CD8-positive, alpha-beta T cell (primary cell): ENCODE measurements at places on chromosomes 7 and 10. TPM values are rescaled to one million over a fixed set of nuclear protein-coding genes. Genes with fewer than 3 reads are reported as not detected.

TMEM26 gene
- total RNA-seq: not detected

GRCh38 chr7:75033064-75033463, 40.5 kb downstream of the RCC1L start:
- no peak for DNase-seq

GRCh38 chr7:5116359-5116758, 70.7 kb downstream of the RBAK start:
- no peak for DNase-seq

- no peak for DNase-seq
Measured at GRCh38 chr7:23336799-23337283, 37.7 kb downstream of the MALSU1 start.

TUBAL3 gene
- total RNA-seq: not detected

GRCh38 chr10:57696641-57697040, 571.1 kb downstream of the IPMK start:
- no peak for DNase-seq

- no peak for DNase-seq
Measured at GRCh38 chr7:30896036-30896435, 15.6 kb upstream of the AQP1 start.

DNA sequence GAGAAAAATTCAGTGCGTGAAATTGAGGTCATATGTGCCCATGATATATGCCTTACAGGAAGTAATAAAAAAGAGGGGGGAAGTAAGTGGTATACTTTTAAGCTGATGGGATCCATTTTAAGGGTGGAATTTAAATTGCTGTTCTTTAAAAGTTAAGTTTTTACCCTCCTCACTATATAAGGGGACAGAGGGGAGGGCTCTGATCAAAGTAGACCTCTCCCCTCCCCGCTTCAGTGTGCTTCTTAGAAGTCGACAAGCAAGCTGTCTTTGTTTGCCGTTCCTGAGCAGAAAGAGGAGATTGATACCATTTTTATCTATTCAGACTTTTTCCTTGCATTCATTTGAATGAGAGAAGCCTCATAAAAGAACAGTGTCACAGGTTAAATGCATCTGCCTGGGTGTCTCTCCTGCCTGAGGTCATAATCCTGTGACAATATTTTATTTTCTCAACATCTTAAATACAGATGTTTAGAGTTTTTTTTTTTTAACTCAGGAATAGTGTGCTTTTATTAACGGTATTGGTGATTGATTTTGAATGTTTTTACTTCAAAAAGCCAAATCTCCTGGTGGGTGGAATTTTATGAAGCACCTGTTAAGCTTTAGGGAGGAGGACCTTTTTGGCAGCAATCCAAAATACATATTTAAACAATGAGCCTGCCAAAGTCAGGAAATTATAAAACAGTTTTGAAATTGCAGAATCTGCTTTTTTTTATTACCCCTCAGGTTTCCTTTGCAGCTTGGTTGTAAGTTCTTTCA, 141.7 kb downstream of the KAT6B start:
- DNase-seq: no peak

DNA sequence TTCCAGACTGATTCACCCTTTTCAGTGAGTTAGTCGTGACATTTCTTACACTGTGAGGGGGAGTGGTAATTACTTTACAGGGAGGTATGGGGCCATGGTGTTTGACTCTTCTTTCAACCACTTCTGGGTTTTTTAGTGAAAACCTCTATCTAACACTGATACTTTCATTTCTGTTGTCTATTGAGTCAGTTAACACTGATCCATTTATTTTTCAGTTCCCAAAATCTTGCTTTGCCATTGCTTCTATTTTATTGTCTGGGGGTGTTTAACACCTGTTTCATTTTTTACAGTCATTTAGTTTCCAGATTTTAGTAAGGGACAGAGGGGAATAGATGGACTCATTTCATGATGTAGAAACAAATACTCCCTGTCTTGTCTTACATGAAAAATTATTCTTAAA, 61.5 kb downstream of the HELLS start:
- no peak for DNase-seq

LCOR gene
- total RNA-seq: 57.9 TPM

GRCh38 chr10:91887272-91888076, 21.8 kb downstream of the FGFBP3 start:
- peak; percentile 60 for DNase-seq

ANKRD61 gene
- total RNA-seq: not detected

DNA sequence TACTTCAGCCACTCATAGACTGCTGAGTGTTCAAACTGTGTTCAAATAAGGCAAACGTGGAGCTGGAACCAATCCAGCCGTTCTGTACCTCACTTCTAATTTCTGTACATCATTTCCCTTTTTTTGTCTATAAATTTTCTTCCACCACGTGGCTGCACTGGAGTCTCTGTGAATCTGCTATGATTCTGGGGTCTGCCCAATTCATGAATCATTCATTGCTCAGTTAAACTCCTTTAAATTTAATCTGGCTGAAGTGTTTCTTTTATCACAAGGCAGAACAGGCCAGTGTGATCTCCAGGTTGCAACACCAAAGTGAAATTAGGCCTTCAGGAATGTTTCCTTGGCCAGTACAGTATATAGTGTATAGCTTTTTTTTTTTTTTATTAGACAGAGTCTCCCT, 53.5 kb downstream of the DNAJC12 start:
- no peak for DNase-seq

GRCh38 chr10:128463991-128464760, 338.0 kb upstream of the MKI67 start:
- DNase-seq: no peak

DNA sequence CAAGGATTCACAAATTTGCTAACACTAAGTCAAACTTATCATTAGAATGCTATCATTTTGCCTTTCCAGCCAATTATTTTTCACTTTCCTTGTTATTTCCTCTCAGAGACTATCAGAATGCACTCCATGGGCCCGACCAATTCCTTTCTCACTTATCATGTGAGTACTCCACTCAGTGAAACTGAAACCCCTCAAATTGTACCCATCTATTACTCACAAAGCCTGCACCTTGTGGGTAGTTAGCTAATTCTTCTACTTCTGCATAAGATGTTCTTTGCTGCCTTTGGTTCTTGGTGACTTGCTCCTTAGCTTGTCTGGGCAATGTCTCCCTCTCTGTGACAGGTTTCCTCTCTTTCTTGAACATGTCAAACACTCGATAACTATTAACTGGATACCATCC, 35.2 kb upstream of the MBL2 start:
- no peak for DNase-seq

- no peak for DNase-seq
Measured at GRCh38 chr10:124598196-124598595, 136.6 kb downstream of the LHPP start.

GPRIN2 gene
- total RNA-seq: not detected

DNA sequence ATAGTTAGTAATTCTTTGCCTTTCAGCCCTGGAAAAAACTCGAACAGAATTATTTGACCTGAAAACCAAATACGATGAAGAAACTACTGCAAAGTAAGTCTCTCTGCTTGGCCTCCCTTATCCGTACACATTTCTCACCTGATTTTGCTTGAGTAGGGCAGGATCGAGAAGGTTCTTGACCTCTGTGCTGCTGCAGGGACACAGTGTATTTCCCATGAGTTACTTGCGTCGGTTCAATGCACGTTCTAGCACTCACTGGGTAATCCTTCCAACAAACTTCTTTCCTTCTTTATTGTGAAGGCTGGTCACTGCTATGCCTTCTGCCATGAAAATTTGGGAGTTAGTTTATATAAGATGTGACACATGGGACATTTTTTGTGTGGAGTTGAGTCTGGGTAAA, 171.5 kb upstream of the SH2B2 start:
- DNase-seq: no peak

- DNase-seq: no peak
Measured at GRCh38 chr7:26458466-26459145, 166.9 kb downstream of the SNX10 start.

- no peak for DNase-seq
Measured at GRCh38 chr7:100090527-100091410, 2.0 kb downstream of the COPS6 start.

GRCh38 chr10:16649757-16650156, 128.1 kb upstream of the C1QL3 start:
- DNase-seq: no peak

DENND10 gene
- total RNA-seq: 30.5 TPM

DNA sequence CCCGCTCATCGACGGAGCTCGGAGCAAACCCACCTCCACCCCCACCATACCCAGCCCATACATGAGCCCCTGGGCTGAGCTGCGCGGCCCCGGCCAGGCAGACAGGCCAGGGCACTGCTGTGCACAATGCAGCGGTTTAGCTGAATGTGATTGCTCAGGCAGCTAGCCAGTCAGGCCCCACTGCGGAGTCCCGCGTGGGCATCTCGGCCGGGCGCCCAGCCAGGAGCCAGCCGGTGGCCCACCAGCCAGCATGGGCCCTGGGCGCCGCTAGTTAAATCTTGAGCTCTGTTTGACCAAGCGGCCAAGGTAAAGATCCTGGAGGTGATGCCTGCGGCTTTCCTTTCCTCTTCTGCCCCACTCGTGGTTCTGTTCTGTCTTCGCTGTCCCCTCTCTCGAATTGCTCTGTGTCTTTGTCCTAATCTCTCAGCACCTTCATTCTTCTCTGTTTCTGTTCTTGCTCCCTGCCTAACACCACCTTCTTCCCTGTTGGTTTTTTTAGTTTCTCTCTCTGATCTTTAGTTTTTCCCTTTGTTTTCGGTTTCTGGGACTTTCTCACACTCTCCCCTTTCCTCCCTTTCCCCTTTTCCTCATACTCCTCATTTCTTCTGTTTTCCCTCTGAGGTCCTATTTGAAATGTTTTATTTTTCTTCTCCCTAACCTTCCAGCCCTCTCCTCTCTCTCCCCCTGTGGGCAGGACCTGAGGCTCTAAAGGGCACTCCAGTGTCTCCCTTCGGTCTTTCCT, 6.6 kb downstream of the UFSP1 start:
- no peak for DNase-seq

GRCh38 chr7:140478246-140479061, 851 bp downstream of the MKRN1 start:
- peak; percentile 67 for DNase-seq

DNA sequence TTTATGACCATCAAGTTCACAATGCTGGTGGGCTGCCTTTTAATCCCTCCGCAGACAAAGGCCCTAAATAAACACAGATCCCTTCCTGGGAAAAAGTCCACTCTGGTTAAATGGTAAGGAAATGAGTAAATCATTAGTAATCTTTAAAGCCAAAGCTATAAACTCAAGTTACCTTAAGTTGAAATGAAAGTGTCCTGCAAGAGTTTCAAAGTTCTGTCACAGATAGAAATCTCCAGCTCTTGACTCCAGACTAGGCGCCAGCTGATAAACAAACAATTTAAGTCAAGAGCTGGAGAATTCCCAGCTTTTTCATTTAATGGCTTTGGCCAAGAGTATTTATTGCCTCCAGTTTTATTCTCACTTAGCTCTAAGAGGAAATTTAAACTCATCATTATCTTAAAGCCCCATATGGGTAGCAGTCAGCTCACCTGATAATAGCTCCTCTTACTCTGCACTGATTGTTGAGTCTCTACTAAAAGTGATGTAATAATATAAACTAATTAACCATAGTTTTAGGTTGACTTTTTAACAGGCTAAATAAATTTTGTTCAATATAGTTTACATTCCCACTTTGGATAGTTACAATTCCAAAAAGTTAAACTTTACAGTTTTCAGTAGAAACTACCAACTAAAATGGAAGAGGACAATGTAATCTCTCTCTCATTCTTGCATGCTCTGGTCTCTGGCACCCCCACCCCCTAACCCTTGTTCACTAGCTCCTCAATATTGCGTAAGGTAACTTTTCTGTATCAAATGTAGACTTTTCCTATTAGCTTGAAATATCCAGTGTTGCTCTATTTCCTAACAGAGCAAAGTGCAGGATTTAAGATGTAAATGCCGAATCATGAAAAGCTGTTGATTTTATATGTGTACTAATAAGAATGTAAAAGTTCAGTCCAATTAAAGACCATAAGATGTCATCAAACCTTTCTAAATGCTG, 56.1 kb downstream of the HIBADH start:
- DNase-seq: no peak

- DNase-seq: peak; percentile 16
Measured at GRCh38 chr10:50740293-50740648, 535 bp downstream of the ASAH2B start.

DNA sequence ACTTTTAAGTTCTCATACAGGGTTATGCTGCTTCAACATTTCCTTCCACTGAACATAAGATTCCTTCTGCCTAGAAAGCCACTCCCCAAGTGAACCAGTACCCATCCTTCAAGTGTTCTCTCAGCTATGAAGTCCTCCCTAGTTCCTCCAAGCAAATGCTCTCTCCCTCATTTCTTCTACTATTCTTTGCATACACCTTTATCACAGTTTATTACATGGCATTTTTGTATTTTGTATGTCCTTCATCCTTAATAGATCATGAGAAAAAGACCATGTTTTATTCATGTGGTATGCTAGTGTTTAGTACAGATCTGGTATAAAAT, 1.9 kb downstream of the SYPL1 start:
- DNase-seq: peak; percentile 32

DNA sequence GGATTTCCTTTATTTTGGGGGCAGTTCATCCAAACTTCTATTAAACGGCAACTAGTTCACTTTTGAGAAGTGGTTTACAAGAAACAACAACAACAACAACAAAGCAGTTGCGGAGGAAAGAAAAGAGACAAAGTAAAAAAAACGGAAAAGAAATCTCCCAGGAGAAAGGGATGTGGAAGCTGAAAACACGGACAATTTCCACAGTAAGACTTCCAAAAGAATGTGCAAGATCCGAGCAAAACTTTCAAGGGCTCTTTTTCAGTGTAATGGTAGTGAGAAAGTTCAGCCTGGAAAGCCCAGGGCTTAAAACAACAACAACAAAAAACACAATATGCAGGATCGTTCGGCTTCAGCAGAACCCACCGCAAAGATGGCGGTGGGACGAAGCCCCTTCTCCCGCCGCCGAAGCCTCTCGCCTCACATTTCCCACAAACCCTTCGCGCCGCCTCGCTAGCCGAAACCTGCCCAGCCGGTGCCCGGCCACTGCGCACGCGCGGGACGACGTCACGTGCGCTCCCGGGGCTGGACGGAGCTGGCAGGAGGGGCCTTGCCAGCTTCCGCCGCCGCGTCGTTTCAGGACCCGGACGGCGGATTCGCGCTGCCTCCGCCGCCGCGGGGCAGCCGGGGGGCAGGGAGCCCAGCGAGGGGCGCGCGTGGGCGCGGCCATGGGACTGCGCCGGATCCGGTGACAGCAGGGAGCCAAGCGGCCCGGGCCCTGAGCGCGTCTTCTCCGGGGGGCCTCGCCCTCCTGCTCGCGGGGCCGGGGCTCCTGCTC, at the start of gene TNKS2:
TSS of gene TNKS2 (plus strand) at position 553 of the 775 bp plus-strand sequence. CDS start 265 bp downstream, outside the sequence.
- peak; percentile 83 for DNase-seq

CRHR2 gene
- total RNA-seq: 0.11 TPM

- peak; percentile 41 for DNase-seq
Measured at GRCh38 chr7:44615149-44615611, 8.8 kb downstream of the OGDH start.
